ENCODE measurements at places on chromosomes 1 and 21.

- DNase-seq, result no peak
Observed at GRCh38 chr21:15301014-15301413, 236.2 kb upstream of the NRIP1 start.

DNA sequence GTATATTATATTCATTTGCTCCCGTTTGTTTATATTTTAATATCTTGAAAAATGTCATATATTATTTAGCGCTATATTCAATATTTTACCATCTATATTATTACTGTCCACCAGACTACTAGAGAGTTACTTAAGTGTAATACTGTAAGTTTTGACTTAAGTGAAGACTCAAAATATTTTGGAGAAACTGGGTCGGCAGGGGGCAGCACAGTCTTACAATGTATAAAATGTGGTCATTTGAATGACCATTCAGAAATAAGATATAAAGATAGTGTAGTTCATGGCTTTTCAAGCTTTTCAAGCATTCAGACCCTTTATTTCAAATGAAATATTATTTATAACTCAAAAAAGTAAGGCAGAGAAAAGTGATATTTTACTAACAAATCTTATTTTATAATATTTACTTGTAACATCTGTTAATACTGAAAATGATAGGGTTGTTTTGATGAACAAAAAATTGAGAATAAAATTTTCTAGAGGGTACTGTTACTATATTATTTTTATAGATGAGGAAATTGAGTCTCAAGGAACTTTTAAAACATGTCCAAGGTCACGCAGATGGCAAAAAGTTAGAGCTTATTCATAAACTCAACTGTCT lies 89.0 kb upstream of the SERTAD4 start:
- DNase-seq, result peak; percentile 62

GRCh38 chr1:192080684-192081083 lies 77.6 kb upstream of the RGS18 start:
- DNase-seq, result no peak

GRCh38 chr1:219788091-219788490 lies 140.3 kb downstream of the SLC30A10 start:
- no peak for DNase-seq

DNA sequence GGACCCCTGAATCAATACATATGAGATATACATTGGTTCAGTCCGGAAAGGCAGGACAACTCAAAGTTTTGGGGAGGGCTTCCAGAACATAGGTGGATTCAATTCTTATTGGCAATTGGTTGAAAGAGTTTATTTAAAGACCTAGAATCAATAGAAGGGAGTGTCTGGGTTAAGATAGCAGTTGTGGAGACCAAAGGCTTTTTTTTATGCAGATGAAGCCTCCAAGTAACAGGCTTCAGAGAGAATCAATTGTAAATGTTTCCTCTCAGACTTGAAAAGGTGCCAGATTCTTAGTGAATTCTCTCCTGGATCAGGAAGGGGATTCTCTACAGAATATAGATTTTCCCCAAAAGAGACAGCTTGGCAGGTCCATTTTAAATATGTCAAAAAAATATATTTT lies 27.0 kb upstream of the CD5L start:
- no peak for DNase-seq

- no peak for DNase-seq
Observed at GRCh38 chr1:99502400-99502799, 143.5 kb upstream of the PALMD start.

DNA sequence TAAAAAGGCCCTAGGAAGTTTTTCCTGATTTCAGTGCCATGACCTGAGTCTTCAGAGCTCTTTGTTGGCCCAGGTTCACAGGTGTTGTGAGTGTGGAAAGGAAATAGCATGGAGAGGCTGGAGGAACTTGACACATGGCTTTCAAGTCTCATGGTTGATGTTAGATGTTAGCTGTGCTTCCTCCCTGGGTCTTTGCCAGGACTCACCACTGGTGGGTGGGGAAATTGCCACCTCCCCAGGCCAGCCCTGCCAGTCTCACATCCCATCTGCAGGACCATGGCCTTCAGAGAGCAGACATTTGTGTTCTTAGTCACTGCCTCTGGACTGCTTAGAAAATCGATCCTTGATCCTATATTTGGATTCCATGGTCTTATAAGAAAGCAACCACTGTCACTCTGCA lies 383.2 kb downstream of the DISC1 start:
- no peak for DNase-seq

DNA sequence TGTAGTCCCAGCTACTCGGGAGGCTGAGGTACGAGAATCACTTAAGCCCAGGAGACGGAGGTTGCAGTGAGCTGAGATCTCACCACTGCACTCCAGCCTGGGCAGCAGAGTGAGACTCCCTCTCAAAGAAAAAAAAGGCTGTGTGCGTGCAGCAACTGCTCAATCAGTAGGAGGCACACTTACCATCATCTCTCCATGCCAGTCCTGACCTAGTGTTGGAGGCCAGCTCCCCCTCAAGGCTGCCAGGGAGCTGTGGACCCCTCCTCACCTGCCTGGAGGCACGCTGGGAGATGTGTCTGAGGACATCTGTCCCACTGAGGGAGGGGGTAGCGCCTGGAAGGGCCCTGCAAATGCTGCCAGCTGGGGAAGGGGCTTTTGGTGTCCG lies 11.9 kb downstream of the RPS6KA1 start:
- no peak for DNase-seq

- DNase-seq, result no peak
Observed at GRCh38 chr1:163036671-163037070, 32.5 kb upstream of the RGS4 start.

GRCh38 chr1:44256762-44257554 lies 43.7 kb downstream of the DMAP1 start:
- no peak for DNase-seq

- no peak for DNase-seq
Observed at GRCh38 chr1:196207612-196208217, 400.5 kb downstream of the KCNT2 start.

GRCh38 chr1:57722285-57722978 lies 298.6 kb upstream of the DAB1 start:
- DNase-seq, result no peak

DNA sequence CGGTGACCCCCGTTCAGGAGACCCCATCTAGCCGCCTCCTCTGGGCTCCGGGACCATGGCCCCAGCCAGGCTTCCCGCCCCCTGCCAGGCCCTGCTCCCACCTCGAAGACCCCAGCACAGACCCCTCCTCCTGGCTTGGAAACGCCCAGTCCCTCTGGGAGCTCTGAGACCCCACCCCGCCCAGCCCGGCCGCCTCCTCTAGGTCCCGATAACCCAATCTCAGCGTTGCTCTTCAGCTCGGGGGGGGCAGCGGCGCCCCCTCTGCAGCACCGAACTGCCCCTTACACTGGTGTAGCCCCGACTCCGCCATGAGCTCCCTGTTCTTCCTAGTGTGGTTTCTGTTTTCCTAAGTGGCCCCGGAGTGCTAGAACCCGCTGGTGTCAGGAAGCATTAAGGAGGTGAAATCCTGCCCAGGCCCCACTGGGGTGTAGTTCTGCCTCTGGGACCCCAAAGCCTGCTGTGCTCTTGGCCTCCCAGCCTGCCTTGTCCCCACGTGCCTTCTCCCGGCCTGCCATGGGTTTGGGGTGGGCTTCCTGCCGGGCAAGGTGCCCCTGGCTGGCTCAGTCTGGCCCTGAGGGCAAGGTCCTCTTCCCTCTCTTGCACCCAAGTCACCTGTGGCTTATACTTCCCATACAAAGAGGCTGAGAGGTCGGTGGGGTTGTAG lies 10.7 kb upstream of the MMEL1 start:
- no peak for DNase-seq

GRCh38 chr1:47618830-47619229 lies 181.0 kb downstream of the FOXD2 start:
- no peak for DNase-seq

- no peak for DNase-seq
Observed at GRCh38 chr1:209895709-209896108, 42.3 kb upstream of the SYT14 start.

DNA sequence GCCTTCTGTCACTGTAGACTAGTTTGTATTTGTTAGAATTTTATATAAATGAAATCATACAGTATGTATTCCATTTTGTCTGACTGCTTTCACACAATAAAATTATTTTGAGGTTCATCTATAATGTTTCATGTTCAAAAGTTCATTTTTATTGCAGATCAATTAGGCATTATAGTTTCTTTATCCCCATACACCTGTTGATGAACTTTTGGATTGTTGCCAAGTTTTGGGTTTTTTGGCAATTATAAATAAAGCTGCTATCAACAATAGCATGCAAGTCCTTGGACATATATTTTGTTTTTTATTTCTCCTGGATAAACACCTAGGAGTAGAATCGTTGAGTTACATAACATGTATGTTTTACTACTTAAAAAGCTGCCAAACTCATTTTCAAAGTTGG lies 47.1 kb upstream of the FAM3B start:
- DNase-seq, result no peak

- DNase-seq, result no peak
Observed at GRCh38 chr1:246647513-246647912, 76.7 kb upstream of the SCCPDH start.

DNA sequence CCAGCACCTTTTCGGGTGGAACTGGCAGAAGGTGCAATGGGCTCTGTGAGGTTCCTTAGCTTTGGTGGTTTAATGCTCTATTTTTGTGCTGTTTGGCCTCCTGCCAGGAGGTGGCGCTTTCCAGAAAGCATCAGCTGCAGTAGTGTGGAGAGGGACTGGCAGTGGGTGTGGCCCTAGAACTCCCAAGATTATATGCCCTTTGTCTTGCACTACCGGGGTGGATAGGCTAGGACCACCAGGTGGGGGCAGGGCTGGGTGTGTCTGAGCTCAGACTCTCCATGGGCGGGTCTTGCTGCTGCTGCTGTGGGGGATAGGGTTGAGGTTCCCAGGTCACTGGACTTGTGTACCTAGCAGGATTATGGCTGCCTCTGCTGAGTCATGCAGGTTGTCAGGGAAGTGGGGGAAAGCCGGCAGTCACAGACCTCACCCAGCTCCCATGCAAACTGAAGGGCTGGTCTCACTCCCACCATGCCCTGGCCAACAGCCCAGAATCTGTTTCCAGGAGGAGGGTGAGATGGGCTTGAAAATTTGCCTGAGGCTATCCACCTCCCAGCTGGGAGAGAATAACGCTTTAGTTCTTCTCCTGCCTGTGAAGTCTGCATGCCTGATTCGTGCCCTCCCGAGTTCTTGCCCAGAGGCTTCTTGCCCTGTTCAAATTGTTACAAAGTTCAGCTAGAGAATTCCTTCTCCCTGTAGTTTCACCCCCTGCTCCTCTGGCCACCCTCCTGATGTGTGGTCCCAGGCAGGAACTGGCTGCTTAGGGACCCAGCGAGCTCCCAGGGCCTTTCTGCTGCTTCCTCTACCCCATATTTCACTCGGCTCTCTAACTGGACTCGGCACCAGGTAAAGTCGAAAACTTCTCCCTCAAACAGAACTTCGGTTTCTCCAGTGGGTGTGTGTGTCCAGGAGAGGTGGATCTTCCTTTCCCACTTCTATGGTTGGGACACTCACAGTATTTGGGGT lies 76.5 kb upstream of the BTG3 start:
- DNase-seq, result peak; percentile 48

DNA sequence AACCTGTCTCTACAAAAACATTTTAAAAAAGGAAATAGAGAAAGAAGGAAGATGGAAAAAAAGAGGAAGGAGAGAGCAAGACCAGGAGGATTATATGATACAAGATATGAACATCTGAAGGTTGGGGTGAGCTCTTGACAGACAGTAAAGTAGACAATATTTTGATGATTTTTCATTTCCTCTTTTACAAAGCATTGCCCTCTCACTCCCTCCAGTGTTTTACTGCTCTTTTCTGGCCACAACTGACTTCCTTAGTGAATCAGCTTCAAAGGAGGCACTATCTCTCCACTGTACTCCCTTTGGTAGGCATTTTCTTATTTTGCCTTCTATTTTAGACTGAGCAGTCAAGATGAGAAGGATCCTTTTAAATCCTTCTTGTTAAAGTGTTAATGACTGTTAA lies 296.7 kb downstream of the KCTD3 start:
- DNase-seq, result no peak

DNA sequence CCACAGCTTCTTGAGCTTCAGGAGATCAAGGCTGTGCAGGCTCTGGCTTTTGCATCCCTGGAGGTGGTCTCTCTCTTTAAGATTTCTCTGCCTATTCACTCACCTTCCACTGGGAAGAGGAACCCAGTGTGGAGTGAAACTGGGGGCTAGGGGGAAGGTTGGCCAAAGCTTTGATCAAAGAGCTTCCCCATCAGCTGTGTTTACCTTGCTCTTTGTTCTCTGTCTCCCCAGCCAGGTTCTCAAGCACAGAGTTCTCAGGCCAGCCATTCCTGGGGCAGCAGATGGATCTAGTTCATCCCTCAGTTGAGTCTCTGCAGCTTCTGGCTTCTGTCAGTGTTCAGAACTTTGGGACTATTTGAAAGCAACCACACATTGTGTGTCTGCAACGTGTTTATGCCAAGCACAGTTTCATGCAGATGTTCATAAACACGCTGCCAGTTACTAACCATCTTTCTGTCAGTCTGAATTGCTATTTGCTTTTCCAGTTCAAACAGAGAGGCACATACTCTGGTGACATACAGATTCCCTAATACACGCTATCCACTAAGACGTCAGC lies 17.2 kb upstream of the MRPS14 start:
- DNase-seq, result no peak

GRCh38 chr1:29836651-29837646 lies 600.6 kb downstream of the PTPRU start:
- no peak for DNase-seq

Data from stimulated activated CD4-positive, alpha-beta T cell treated with anti-CD3 and anti-CD28 coated beads, Interleukin-2, amount 100 ng/mL, for 48 hours (primary cell).